ENCODE measurements at places on chromosomes 2 and 18.

GRCh38 chr2:241968417-241968816 lies 98.9 kb downstream of the RTP5 start:
- no peak for DNase-seq

DNA sequence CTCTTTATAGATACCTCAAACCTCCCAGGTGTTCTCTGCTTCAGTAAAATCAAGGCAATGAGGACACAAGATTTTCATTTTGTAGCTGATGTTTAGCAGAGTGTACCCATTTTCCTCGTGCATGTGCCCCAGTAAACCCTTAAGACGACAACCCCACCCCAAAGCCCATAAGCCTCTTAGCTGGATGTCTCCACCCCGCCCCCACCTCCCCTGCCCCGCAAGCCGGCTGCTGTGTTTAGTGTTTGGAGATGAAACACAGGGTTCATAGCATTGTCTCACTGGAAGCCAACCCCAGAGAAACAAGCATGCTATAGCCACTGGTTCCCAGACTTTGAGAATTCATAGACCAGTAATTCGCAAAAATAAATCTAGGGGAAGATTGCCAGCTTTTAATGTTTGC lies 5.8 kb upstream of the SAG start:
- DNase-seq, result no peak

GRCh38 chr2:219252900-219253752 lies at the start of gene TUBA4B:
TUBA4B (plus strand) TSS chr2:219253243; CDS start chr2:219253408, 165 bp downstream.
- DNase-seq, result peak; percentile 86

DNA sequence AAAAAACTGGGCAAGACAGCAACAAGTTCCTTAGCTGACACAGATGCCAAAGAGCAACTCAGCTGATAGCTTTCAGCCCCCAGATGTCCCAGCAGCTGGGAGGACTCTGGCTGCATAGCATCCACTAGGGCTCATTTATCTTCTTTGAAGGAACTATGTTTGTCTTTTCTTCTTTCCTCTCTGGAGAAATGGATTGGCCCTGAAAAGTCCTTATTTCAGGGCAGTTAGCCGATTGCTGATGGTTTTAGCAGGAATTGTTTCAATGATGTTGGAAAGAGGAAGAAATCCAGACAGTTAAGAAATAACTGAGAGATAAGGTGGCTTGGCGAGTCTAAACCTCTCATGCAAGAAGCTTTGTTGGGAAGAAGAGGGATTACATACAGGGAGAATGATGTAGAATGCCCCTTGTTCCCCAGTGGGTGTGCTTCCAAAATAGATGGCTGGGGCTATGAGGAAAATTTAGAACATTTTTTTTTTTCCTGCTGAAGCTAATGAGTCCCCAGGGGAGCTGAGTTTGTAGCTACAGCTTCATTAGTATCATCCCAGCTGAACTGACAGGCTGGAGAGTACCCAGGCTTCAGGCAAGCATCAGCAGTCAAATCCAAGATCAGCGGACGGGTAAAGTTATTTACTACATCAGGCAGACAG lies 33.6 kb upstream of the SERPINE2 start:
- no peak for DNase-seq

DNA sequence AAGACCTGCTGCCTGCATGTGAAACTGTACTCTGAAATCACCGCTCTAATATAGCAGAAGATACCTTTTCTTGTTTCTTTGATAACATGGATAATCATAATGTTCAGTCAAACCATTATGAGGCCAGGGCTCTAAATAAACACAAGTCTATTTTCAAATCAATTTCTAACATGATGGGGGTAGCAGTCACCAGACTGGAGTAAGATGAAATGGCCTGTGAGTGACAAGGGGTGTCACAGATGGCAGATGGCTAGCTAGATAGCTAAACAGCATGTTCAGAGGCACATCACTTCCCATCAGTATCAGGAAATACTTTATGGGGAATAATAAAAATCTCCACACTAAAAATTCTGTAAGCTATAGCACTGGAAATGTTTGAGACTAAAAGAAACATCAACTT lies 14.0 kb downstream of the MBD2 start:
- DNase-seq, result no peak

- DNase-seq, result no peak
These were observed 40.7 kb downstream of the CTDP1 start for GRCh38 chr18:79720359-79720733.

- DNase-seq, result no peak
These were observed 42.3 kb downstream of the CABLES1 start for GRCh38 chr18:23177433-23178072.

DNA sequence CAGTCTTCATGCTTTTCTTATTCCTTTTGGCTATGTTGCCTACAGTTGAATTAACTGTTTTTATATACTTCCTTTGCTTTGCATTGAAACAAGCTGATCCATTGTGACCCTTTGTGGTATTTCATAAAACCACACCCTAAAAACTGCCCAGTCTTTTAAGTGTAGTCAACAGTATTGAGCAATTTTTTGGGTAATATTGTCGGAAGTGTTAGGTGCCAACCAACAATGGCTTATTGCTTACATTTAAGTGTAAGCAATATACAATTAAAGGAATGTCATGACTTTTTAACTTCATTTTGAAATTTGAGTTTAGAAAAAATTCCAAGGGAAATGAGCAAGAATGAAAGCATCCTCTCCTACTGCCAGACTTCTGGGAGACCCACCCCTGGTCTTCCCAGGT lies 174.1 kb downstream of the NEDD4L start:
- no peak for DNase-seq

DNA sequence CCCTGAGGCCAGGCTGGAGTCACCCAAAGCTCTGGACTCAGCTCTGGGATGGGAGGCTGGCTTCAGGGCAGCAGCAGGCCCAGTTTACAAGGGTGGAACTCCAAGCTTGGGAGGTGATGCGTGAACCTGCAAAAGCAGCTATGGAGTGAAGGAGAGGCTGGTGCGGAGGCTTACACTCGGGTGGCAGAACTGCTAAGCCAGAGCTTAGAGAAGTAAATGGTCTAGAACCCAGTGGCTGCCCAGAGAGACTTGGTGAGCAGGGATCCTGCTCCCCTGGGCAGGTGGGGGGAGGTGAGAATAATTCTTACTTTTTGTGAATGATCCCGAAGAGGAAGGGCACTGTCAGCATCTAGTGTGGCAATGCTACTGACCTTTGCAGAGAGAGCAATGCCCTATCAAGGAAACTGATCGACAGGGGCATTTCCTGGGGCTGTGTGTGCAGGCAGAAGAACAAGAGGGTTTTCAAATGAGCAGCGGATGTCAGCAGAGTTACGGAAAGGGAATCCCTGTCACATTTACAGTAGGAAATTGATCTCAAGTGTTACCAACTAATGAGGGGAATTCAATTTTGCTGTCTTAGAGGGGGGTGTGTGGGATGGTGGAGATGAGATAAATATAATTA lies 80.4 kb downstream of the TGFA start:
- DNase-seq, result no peak

GRCh38 chr2:230713331-230714135 lies 891 bp downstream of the CAB39 start:
- DNase-seq, result peak; percentile 82

GRCh38 chr2:69831354-69831905 lies 2.0 kb downstream of the GMCL1 start:
- DNase-seq, result no peak

DNA sequence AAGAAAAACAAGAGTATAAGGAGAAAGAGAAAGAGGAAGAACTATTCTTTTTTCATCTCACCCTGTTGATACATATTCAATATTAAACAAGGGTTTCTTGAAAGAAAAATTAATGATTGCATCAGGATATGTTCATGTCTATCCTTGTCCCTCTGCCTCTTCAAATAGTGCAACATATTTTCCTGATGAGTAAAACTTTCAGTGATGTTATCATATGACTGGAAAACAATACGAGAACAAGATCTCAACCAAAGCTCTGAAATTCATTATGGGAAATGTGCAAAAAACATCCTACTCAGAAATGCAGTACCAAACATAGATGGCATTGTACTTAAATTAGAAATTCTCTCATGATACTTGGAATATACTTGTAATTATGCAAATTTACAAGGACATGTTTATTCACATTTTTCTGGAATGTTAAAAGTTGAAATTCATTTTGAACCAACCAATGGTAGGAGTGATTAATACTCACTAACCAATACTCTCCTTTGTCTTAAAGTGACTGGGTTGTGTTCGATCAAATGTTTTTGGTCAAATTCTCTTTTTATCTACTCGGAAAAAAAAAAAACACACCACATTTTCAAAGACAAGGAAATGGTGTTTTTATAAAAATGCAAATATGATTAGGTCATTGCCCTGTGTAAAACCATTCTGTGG lies 148.9 kb upstream of the GULP1 start:
- no peak for DNase-seq

- DNase-seq, result no peak
These were observed 78.5 kb downstream of the FMNL2 start for GRCh38 chr2:152413228-152414030.

GRCh38 chr18:77119101-77119850 lies 13.3 kb downstream of the MBP start:
- DNase-seq, result peak; percentile 33

- no peak for DNase-seq
These were observed 42.0 kb upstream of the STK17B start for GRCh38 chr2:196213252-196213980.

- DNase-seq, result no peak
These were observed 24.3 kb downstream of the CRIM1 start for GRCh38 chr2:36379710-36380448.

- no peak for DNase-seq
These were observed 44.8 kb downstream of the ARL4C start for GRCh38 chr2:234451852-234452625.

- no peak for DNase-seq
These were observed 14.0 kb upstream of the IL1B start for GRCh38 chr2:112850588-112850987.

DNA sequence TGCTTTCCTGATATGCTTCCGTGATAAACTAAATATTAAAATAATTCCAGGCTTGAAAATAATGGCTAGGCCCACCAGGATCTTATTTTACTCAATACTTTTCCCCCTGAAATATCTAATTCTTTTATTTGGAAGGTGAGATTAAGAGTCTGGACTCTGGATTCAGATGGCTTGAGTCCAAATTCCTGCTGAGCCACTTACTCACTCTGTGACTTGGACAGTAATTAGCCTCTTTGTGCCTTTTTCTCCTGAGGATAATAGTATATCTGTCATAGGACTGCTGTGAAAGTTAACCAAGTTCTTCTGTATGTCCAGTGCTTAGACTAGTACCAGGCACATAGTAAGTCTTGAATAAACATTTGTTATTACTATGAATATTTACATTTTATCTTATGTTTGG lies 127.3 kb upstream of the ERBB4 start:
- no peak for DNase-seq

DNA sequence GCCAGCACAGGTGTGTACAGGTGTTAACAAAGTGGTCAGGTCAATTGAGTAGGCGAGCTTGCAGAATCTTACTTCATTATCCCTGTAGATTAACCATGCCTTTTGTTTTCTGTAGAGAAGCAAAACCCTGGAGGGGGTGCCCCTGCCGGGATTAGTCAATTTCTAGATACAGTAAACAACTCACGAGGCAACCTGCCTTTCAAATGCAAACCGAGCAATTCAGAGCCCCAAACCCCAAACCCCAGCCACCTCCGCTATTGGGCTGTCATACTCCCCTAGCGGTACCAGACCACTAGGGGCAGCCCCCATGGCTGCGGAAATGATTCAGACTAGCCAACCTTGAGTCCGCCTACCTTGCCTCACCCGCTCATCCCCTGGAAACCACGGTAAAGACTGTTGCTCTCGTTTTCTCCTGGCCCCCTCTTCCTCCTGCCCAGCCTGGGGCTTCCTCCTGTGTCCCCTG lies 61.4 kb upstream of the KIF5C start:
- DNase-seq, result no peak

- DNase-seq, result no peak
These were observed 130.1 kb downstream of the LNPK start for GRCh38 chr2:175872005-175872348.

GRCh38 chr2:158134655-158135054 lies 33.0 kb downstream of the UPP2 start:
- DNase-seq, result no peak

DNA sequence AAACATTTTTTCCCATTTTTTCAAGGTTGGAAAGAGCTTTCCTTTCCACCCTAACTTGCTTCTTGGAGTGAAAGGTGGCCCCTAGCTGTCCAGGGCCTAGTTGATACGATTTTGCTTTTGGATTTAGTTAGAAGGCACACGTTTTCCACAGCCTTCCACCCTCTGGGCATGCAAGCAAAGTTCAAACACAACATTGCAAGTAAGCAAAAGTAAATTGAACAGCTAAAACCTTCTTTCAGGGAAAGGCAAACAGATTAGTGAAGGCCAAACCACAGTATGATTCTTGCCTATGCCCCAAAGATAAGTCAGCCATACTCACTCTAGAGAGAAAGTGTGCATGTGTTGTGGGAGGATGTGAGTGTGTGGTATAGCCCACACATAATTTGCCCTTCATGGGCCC lies 273.7 kb upstream of the KLHL29 start:
- DNase-seq, result no peak
